Endodermal cell (in vitro differentiated cells): ENCODE measurements at places on chromosomes 11 and 22.

- no peak for DNase-seq
- H3K27ac ChIP-seq: no peak overlapping the region
- peaks cover 6% of the 10 kb centered on the region for H3K4me1 ChIP-seq
- no peaks in the 10 kb centered on the region for H3K27me3 ChIP-seq
- H3K36me3 ChIP-seq: no peaks in the 10 kb centered on the region
Measured at GRCh38 chr11:125512106-125512505, 16.0 kb upstream of the FEZ1 start.

DNA sequence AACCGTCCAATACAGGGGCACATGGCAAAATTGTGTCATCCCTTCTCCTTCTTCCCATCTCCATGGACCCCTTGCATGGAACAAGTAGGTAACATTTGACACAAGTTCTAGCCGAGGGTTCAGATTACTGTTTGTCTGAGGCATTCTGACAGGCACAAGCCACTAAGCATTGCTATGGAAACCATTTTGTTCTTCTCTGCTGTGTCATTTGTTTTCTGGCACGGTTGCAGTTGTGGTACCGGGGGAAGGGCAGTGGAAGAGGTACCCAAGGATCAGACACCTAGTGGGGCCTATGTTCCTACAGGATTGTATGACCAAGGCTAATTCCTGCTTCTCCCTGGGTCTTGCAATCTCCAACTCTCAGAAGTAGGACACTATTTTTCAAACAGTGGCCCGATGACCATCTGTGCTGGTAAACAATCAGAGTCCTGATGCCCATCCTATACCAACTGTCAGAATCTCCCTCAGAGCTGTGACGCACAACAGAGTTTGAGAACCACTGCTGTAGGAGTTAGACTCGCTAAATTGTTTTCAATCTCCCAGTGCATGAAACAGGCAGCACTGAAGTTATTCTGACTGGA, 69.3 kb downstream of the KCNC1 start:
- H3K36me3 ChIP-seq: no peaks in the 10 kb centered on the region
- no peak overlapping the region for H3K4me3 ChIP-seq
- H3K4me1 ChIP-seq: no peaks in the 10 kb centered on the region
- H3K27me3 ChIP-seq: no peaks in the 10 kb centered on the region
- DNase-seq: no peak

- no peak within 1 kb of the TSS for H3K4me3 ChIP-seq
- no peak for DNase-seq
- H3K27ac ChIP-seq: peak within 1 kb of the TSS; percentile 24
- no peaks in the 10 kb centered on the region for H3K4me1 ChIP-seq
Measured at GRCh38 chr11:62689421-62690183, at the start of gene LRRN4CL. TSS of gene LRRN4CL (minus strand) at chr11:62689530. CDS start at chr11:62688508, 1,022 bp downstream.

GRCh38 chr11:10659339-10660216, 34.0 kb downstream of the IRAG1 start:
- no peaks in the 10 kb centered on the region for H3K4me1 ChIP-seq
- H3K27ac ChIP-seq: no peak overlapping the region
- H3K36me3 ChIP-seq: no peaks in the 10 kb centered on the region
- no peak for DNase-seq
- no peaks in the 10 kb centered on the region for H3K27me3 ChIP-seq
- no peak overlapping the region for H3K4me3 ChIP-seq

DNA sequence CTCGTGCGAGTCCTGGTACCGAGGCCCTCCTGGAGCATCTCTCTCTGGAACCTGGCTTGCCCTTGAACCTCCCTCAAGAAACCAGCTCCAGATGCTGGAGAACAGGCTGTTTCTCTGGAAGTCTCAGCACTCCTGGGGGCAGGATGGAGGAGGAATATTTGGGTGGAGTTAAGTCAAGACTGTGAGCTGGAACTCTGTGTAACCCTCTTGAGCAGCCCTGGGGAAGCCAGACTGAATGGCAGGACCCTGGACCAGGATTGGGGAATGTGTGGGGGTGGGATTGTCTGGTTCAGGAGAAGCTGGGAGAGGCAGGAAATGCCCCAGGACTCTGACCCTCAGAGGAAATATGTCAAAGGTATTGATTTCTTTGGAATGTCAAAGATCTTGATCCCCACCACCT, 7.7 kb downstream of the CREB3L1 start:
- no peaks in the 10 kb centered on the region for H3K36me3 ChIP-seq
- H3K27me3 ChIP-seq: no peaks in the 10 kb centered on the region
- H3K27ac ChIP-seq: no peak overlapping the region
- H3K4me1 ChIP-seq: peaks cover 8% of the 10 kb centered on the region
- H3K4me3 ChIP-seq: no peak overlapping the region
- no peak for DNase-seq

DNA sequence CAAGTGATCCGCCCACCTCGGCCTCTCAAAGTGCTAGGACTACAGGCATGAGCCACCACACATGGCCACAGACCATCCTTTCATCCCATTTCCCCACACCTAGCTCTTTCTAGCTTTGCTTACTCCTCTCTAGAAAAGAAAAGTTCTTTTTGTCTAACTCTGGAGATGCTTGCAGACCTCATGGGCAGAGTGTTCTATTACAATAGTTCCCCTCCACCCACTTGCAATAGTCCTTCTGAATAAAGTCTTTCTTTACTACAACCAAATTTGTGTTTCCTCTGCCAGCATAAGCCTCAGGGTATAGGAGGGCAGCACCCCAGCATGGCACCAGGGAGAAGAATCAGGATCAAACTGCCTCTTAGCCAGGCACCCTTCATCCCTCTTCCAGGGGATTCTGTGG, 18.8 kb upstream of the RTL6 start:
- H3K27me3 ChIP-seq: no peaks in the 10 kb centered on the region
- H3K27ac ChIP-seq: no peak overlapping the region
- no peak for DNase-seq
- no peak overlapping the region for H3K4me3 ChIP-seq

- H3K4me1 ChIP-seq: no peaks in the 10 kb centered on the region
- H3K27ac ChIP-seq: no peak overlapping the region
- H3K4me3 ChIP-seq: no peak overlapping the region
- H3K27me3 ChIP-seq: no peaks in the 10 kb centered on the region
- no peak for DNase-seq
- no peaks in the 10 kb centered on the region for H3K36me3 ChIP-seq
Measured at GRCh38 chr11:29255401-29255800, 761.4 kb downstream of the KCNA4 start.

- peaks cover 15% of the 10 kb centered on the region for H3K27me3 ChIP-seq
- H3K4me3 ChIP-seq: no peak overlapping the region
- H3K27ac ChIP-seq: no peak overlapping the region
- H3K4me1 ChIP-seq: peaks cover 4% of the 10 kb centered on the region
- DNase-seq: no peak
- no peaks in the 10 kb centered on the region for H3K36me3 ChIP-seq
Measured at GRCh38 chr11:22792497-22792896, 37.1 kb downstream of the SVIP start.

- H3K4me1 ChIP-seq: no peaks in the 10 kb centered on the region
- no peak for DNase-seq
- H3K27ac ChIP-seq: no peak overlapping the region
- H3K4me3 ChIP-seq: no peak overlapping the region
Measured at GRCh38 chr11:9099617-9100016, 8.2 kb upstream of the SCUBE2 start.

GRCh38 chr11:44285756-44286155, 24.2 kb downstream of the ALX4 start:
- H3K27me3 ChIP-seq: peaks cover 10% of the 10 kb centered on the region
- no peak overlapping the region for H3K4me3 ChIP-seq
- H3K27ac ChIP-seq: no peak overlapping the region
- no peaks in the 10 kb centered on the region for H3K4me1 ChIP-seq
- no peak for DNase-seq

DNA sequence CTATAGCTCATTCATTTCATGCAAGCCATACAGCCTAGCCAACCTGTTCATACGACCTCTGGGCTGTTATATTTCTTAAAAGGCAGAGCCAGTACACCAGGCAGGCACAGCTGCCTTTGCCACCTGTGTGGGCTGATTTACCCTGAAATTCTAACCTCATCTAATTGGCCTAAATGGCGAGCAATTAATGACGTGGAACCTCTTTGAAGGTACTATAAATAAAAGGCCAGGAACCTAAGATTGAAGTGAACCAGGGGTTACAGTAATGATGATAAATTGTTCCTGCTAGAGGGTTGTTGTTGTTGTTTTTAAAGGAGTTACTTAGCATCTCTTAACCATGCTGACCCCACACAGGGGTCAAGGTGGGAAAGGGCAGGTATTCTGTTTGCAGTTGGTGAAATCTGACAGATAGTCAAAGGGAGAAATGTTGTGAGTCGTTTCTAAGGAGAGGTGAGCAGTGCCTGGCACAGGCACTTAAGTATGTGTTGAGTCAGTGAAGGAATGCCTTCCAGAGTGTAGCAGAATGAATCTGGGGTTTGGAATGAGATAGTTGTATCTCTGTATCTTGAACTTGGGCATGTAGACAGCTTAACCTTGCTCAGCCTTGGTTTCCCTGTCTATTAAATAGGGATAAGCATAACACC, 213.5 kb upstream of the NAV2 start:
- H3K4me3 ChIP-seq: no peak overlapping the region
- no peak overlapping the region for H3K27ac ChIP-seq
- peaks cover 4% of the 10 kb centered on the region for H3K27me3 ChIP-seq
- no peaks in the 10 kb centered on the region for H3K4me1 ChIP-seq
- no peak for DNase-seq

DNA sequence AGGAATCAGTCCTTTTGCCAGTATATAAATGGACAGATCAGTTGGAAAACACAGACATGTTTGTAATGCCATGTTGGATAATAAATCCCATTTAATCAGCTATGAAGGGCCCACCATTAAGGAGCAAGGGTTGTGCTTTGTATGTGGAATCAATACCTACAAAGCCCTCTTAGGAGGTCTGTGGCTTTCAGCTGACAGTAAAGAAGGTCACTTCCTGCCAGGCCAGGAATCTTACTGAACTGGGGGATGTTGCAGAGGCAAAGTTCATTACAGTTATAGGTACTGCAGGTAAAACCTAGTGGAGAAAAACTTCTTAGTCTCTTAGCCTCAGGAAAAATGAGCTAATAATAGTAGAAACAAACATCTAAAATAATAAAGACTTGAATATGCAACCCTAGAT, 129.5 kb downstream of the FAM76B start:
- DNase-seq: peak; percentile 47
- H3K27me3 ChIP-seq: no peaks in the 10 kb centered on the region
- H3K27ac ChIP-seq: no peak overlapping the region

DNA sequence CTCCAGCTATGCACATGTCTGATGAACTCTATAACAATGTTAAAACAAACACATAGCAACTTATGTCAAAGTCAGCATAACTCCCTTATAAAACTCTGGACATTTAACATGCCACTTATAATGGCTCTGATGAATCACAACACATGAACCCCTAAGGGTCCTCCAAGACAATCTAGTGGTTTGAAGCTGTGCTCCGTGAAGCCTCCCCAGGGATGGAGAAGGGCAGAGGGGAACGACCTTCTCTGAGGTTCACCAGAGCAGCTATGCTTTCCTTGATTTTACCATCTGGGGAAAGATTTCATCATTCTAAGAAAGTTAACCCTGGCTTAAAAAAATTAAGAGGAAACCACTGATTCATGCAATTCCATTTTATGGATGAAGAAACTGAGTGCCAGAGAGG, 84.4 kb downstream of the MPPED2 start:
- H3K27ac ChIP-seq: no peak overlapping the region
- H3K36me3 ChIP-seq: no peaks in the 10 kb centered on the region
- no peaks in the 10 kb centered on the region for H3K4me1 ChIP-seq
- no peak overlapping the region for H3K4me3 ChIP-seq
- DNase-seq: no peak

DNA sequence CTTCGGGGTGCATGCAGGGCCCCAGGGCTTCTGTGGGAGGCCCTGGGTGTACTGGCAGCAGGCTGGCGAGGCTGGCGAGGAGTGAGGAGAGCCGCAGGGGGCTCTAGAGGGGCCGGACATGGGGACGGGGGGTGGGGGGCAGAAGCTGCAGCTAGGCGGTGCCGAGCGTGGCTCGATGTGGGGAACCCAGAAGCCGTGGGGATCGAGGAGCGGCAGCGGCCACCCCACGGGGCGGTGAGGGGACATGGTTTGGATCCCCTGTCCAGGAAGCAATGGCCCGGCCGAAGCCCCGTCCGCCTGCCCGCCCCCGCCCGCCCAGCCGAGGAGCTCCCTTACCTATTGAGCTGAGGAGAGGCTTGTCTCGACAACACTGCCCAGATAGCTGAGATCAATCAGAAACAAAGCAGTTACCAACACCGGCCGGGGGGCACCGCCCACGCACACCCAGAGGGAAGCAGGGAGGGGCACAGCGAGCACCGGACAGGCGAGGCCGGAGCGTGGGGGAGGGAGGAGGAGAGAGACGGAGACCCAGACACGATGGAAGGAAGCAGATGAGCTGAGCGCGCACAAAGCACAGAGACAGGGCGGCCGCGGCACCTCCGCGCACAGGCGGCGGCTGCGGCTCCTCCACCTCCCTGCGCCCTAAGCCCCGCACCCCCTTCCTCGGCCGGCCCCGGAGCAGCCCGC, 38.7 kb downstream of the IGSF9B start:
- H3K27ac ChIP-seq: no peak overlapping the region
- DNase-seq: no peak
- H3K27me3 ChIP-seq: no peaks in the 10 kb centered on the region
- H3K4me3 ChIP-seq: no peak overlapping the region
- no peaks in the 10 kb centered on the region for H3K4me1 ChIP-seq

DNA sequence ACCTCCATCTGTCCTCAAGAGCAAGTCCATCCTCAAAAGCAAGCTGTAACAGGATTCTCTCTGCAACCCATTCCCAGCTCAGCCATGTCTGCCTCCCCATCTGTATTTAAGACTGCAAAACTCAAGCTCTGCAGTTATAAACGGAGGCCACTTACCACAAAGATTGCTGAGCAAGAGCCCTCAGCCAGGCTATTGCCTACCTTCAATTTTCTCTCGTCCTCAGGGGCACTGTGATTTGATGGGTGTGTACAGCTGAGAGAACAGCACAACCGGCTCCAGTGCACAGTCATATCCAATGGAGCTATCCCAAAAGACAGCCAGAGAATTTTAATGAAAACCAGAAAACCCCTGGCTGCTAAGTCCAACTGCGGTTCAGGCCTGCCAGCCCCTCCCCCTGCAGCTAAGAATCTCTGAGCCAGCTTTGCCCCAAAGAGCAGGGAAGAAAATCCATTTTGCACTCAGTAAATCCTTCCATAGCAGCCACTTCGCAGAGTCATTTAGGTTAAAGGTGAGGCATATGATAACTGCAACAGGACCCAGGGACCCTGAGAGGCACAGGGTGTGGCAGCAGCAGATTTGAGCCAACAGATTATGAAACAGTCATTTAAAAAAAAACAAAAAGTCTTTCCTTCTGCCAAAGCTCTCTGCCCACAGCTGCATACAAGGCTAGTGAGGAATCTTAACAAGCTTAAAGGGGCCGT, 37.6 kb downstream of the RAB30 start:
- peak overlapping the region; percentile 50 for H3K27ac ChIP-seq
- peaks cover 18% of the 10 kb centered on the region for H3K4me1 ChIP-seq
- DNase-seq: peak; percentile 66

- no peak overlapping the region for H3K27ac ChIP-seq
- H3K4me1 ChIP-seq: no peaks in the 10 kb centered on the region
- H3K4me3 ChIP-seq: no peak overlapping the region
Measured at GRCh38 chr22:32281072-32281471, 25.9 kb upstream of the SLC5A4 start.

GRCh38 chr11:20661445-20661844, 7.9 kb upstream of the NELL1 start:
- no peaks in the 10 kb centered on the region for H3K4me1 ChIP-seq
- peaks cover 97% of the 10 kb centered on the region for H3K27me3 ChIP-seq
- no peak overlapping the region for H3K4me3 ChIP-seq

GRCh38 chr11:132590554-132590953, 941.7 kb downstream of the OPCML start:
- peaks cover 4% of the 10 kb centered on the region for H3K27me3 ChIP-seq
- no peak overlapping the region for H3K27ac ChIP-seq
- H3K36me3 ChIP-seq: no peaks in the 10 kb centered on the region
- no peak for DNase-seq
- no peak overlapping the region for H3K4me3 ChIP-seq
- no peaks in the 10 kb centered on the region for H3K4me1 ChIP-seq
